ENCODE measurements at places on chromosomes 5 and 9.

DNA sequence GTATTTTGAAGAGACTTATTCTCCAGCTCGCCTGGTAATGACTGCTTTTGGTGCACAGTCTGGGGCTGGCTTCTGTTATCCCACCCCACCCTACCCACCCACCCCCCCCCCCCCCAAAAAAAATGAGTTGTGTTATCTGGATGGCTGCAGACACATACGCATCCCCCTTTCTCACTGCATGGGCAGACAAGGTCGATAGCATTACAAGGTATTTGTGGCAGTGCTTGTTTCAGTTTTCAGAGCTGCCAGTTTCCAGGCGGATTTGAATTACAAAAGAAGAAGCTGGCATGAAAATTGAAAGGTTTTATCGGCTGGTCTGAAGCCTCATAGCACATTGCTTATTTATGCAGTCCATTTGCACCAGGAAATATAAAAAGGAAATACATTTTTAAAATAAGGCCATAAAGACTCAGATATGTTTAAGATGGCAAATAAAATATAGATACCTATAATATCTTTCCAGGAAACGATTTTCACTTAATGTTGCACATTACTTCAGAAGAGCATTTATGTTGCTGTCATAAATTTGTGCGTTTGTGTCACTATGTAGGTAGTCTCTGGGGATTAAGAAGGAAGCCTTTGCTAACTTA lies 85.1 kb upstream of the GRHPR start:
- DNase-seq, result no peak

- peak; percentile 85 for DNase-seq
These were observed at the start of gene TOR4A for GRCh38 chr9:137277329-137278041. Gene TOR4A (plus strand): TSS chr9:137277726. CDS start chr9:137278690, 964 bp downstream.

DNA sequence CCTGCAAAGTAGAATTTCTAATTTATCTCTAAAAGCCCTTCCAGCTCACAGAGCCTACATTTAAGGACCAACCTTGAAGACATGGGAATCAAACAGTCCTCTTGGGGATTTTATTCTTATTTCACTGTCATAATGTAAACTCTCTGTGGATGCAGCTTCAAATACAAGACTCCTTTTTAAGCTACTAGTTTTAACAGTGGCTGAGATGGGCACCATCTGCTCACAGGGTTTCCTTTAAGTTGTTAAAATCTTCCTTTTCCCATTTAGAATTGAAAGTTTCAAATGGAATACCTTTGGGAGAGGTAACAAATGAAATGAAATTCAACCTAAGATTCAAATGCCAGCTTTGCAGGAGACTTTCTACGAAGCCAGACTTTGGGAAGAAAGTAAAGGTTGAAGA lies 243.7 kb downstream of the GLIS3 start:
- no peak for DNase-seq

DNA sequence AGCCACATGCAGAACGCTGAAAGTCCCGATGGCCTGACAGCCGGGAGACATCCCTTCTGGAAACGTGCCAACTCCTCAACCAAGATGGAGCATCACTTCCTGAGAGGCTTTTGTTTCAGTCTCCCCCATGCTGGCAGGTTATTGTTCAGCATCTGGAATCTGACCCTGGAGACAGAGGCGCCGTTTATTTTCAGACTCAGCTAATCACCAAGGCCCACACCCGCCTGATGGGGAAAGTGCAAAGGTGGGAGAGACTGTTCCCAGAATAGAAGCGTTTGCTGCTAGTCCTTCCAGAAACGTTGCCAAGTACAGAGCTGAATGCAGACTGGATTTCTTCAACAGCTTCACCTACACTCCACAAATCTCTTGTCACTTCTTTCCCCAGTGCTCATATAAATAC lies 41.8 kb upstream of the S1PR3 start:
- DNase-seq, result no peak

DNA sequence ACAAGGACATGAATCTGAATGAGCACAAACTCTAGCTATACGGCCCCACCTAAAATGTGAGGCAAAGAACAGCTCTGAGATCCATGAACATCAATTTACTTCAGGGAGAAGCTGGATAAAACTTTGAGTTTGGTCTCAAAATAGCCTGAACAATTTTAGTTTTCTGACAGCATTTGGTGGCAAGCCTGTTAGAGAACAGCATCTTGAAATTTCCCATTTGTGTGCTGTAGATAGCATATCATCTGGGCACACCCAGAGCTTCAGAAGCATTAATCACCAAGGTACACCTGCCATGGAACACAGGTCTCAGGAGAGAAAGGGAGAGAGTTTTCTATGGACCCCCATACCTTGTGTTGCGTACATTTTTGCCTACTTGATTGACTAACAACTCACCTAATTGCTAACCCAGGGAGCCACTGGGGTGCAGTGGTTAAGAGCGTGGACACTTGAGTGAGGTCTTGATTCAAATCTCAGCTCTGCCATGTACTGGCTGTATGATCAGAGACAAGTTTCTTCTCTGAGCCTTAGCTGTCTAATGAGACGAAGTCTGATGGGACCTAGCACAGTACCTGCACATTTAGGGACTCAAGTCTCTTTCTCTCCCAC lies 264.9 kb downstream of the PIK3R1 start:
- DNase-seq, result no peak

- DNase-seq, result no peak
These were observed 12.6 kb downstream of the DIRAS2 start for GRCh38 chr9:90629991-90630390.

DNA sequence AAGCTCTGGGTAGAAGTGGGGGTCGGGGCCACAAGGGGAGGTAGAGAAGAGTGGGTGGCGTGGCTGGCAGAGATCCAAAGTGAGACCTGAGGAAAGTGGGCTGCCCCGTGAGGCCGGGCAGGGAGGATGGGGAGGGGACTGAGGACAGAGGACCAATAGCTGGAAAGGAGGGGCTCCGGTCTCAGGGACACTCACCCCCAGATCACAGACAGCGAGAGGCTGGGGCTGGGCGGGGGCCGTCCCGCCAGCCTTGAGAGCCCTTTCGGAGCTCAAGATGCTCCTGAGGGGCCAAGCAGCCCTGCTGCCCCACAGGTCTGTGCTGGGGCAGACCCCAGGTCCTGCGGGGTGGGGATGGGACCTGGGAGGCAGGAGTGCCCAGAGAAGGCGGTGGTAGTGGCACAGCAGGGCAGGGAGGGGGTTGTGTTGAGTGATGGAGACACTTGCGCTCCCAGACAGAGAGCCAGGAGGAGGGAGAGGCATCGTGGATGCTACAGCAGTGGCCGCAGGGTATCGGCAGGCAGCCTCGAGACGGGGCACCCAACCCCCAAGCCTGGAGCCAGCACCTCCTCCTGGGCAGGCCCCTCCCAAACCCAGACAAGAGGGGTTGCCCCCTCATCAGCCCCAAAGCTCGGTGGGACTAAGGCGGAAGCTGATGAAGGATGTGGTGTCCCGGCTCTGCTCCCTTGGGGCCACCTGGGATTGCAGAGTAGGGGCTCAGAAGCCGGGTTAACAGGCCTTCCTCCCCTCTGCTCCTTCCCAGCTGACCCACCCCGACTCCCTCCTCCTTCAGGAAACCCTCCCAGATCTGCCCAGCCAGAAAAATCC lies 3.4 kb downstream of the SARDH start:
- no peak for DNase-seq

DNA sequence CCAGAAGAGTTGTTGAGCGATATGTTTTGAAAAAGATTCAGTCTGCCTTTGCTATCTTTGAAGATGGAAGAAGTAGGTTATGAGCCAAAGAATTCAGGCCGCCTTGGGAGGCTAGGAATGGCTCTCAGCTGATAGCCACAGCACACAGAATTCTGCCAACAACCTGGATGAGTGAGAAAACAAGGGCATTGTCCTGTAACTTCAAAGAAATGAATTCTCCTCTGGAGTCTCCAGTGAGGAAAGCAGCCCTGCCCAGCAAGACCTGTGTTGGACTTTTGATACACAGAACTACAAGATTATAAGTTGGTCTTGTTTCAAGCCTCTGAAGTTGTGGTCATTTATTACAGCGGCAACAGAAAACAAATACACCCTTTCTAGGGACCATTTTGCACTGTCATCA lies 509.9 kb upstream of the ZNF608 start:
- no peak for DNase-seq

DNA sequence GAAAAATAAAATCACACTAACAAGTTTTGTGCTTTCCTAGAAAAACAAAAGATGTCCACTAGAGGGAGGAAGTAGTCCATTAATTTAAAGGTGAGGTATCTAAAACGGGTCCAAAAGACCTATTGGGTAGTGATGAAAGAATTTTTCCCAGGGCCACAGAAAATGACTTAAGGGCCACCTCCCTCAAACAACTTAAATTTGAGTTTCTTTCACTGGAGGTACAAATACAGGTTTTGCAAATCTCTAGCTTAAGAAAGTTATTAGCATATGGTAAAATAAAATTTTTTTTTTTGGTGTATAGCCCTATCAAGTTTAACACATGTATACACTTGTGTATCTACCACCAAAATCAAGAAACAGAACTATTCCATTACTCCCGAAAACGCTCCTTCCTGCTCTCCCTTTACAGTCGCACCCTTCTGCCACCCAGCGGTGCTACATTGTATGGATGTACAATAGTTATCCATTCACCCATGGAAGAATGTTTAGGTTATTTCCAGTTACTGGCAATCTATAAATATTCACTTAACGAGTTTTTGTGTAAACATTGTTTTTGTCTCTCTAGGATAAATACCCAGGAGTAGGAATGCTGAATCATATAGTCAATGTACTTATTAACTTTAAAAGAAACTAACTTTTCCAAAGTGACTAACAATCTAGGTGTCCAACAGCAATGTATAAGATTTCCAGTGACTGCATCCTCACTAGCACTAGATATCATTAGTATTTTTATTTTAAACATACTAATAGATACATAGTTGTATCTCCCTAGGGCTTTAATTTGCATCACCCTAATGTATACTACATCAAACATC lies 21.9 kb downstream of the DEPDC1B start:
- DNase-seq, result peak; percentile 59

- no peak for DNase-seq
These were observed 55.3 kb upstream of the CLINT1 start for GRCh38 chr5:157914151-157914788.

- DNase-seq, result peak; percentile 50
These were observed 101.0 kb downstream of the TMEM232 start for GRCh38 chr5:110625376-110625999.

DNA sequence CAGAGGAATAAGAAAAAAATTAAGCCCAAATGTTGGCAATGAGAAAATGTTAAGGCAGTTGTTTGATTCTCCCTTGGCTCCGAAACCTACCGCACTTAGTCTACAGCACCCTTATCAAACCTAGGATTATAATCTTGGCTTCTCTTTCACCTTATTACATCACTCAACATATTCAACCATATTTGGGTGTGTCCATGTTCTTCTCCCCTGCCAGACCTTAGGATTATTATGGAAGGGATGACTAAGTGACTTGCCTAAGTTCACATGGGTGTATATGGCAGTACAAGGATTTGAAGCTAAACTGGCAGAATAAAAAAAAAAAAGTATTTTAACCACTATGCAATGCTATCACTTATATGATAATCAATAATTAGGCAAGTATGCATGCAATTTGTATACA lies 76.4 kb downstream of the PLK2 start:
- DNase-seq, result no peak

GRCh38 chr5:176822041-176822792 lies 11.9 kb downstream of the UNC5A start:
- no peak for DNase-seq

- peak; percentile 57 for DNase-seq
These were observed 59.3 kb downstream of the SLC46A2 start for GRCh38 chr9:112831281-112831851.

DNA sequence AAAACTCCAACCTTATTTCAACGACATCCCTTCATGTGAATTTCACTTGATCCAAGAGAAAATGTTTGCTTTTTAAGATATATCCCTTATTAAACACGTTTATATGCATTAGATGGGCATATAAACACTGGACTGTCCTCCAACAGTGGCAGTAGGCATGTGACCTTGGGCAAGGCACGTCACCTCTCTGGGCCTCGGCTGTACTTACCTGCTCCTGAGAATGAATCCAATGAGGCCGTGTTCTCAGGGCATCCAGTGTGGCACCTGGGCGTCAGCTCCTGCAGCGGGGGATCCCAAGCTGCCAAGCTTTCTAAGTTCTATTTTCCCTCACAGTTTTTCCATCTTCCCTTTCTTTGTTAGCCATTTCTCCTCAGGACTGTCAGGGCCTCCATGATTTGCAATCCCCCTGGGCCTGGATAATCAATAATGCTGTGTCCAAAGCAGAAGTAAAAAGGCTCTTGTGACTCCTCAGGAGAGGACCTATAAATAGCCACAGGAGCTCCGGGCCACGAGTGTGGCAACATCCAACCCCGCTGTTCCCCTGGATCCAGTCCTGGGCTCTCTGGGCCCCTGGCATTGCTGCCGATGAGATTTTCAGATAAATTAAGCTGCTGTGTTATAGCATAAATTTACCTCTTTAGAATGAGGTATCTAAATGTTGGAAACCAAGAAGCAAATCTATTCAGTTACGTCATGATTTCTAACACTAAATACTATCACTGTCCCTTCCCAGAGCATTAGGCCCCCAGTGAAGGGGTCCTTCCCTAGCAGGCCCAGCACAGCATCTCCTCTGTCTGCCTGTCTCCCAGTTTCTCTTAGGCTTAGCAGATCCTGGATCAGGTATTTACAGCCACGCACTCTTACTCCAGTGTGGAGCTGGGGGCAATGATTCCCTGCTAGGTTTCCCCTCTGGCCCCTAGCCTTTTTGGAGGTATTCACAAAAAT lies 76.8 kb downstream of the PTPN3 start:
- no peak for DNase-seq

GRCh38 chr5:143216211-143216610 lies 187.3 kb downstream of the NR3C1 start:
- DNase-seq, result no peak

DNA sequence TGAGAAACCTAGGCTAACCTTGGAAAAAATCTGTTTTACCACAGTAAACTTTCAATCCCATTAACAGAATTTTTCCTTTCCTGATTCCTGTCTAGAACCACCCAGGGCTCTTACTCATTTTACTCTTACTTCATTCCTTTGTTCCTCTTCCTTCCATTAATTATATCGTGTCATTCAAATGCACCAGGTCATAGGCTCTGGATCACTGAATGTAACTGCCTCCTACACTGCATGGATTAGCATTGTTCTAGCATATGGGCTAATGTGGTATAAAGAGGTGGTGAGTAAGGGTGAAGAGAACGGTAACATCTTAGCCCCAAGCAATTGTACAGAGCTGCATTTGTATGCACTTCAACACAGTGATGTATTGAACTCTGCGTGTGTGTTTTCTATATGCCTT lies 49.5 kb upstream of the SPINK5 start:
- DNase-seq, result peak; percentile 34

DNA sequence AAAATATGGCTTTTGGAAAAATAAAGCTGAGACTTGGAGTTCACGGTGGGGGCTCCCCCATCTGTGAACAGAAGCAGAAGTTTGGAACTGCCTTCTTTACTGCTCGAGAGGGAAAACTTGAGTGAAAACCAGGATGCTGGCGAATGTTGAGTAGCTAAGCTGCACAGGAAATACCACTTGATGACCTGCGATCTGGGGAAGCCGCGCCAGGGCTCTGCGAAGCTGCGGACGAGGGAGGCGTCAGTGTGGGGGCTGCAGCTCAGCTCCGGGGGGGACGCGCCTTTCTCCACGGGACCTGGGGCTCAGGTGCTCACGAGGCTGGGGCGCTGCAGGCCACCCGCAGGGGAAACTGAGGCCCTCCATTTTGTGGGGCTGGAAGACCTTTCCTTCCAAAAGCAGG lies 62.3 kb downstream of the TENT4A start:
- DNase-seq, result no peak

GRCh38 chr5:3359642-3360041 lies 236.0 kb upstream of the IRX1 start:
- no peak for DNase-seq

Data from inflammatory macrophage treated with lipopolysaccharide for 4 hours (primary cell).